Muscle of leg (tissue), 16 donors: ENCODE measurements at places on chromosomes 16 and 17. TPM values are rescaled to one million over a fixed set of nuclear protein-coding genes. Genes with fewer than 3 reads are reported as not detected.

The FA2H gene
- 0.09 TPM for total RNA-seq

The BICDL2 gene
- total RNA-seq: not detected

The RHBDL1 gene
- total RNA-seq: 1.3 TPM

The PAGR1 gene
- total RNA-seq: 31.3 TPM

The PPY gene
- total RNA-seq: 0.18 TPM

The CYGB gene
- 12.8 TPM for total RNA-seq

The CSF3 gene
- total RNA-seq: 0.13 TPM

The CNGB1 gene
- total RNA-seq: 0.04 TPM

The XYLT1 gene
- 6.1 TPM for total RNA-seq

The CXCL16 gene
- total RNA-seq: 1.7 TPM
